Astrocyte of the spinal cord (primary cell): ENCODE measurements at places on chromosomes 7 and 10.

GRCh38 chr7:19899529-19899928 lies 126.1 kb upstream of the TMEM196 start:
- DNase-seq, result peak; percentile 35

- DNase-seq, result peak; percentile 68
Observed at GRCh38 chr10:132637477-132638129, 100.0 kb downstream of the INPP5A start.

GRCh38 chr10:89861584-89862301 lies 160.4 kb downstream of the KIF20B start:
- DNase-seq, result peak; percentile 71

DNA sequence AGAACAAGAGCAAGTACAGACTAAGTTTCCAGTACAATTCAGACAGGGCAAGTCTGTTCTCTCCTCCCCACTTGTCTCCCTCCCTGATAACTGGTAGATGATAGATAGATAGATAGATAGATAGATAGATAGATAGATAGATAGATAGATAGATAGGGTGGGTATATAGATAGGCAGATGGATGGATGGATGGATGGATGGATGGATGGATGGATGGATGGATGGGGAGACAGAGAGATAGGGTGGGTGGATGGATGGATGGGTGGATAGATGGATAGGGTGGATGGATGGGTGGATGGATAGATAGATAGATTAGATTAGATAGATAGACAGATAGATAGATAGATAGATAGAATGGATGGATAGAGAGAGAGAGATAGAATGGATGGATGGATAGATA lies 152.8 kb upstream of the MKLN1 start:
- DNase-seq, result no peak

- DNase-seq, result peak; percentile 72
Observed at GRCh38 chr10:74223755-74224529, 72.9 kb downstream of the ADK start.

DNA sequence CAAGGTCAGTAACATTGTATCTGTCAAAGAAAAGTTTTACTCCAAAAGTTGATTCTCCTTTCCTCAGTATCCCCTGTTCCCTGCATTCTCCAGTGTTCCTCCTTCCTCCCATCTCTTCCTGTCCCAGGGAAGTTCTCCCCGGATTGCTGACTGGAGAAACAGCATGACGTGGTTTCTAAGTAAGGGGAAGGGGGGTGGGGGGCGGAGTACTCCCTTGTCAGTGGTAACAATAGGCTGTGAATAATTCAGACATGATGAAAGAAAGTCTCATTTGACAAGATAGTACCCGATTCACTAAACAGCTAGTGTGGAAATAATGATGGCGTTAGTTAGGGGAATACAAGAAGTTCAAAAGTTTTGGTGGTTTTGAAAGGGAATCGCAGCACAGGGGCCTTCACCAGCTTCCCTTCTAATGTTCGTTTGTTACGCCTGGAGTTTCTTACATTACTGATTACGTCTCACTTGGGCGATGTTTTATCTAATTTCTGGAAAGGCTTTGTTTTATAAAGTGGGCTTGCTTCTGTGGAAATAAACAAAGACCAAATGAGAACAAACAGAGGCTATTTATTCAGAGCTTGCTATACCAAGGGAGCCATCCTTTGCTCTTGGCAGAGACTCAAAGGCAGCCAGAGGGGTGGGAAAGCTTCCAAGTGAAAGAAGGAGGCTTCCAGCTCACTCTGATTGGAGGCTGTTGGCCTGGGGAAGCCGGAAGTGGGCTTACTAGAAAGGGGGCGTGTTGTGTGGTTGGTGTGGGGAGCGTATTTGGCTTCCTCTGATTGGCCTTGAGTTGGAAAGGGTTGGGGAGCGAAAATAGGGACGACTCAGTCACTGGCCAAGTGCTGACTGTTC lies 453.7 kb downstream of the SDK1 start:
- DNase-seq, result peak; percentile 87

GRCh38 chr7:90720984-90721760 lies 125.1 kb downstream of the CDK14 start:
- DNase-seq, result peak; percentile 79

- DNase-seq, result peak; percentile 23
Observed at GRCh38 chr7:27961255-27961654, 219.3 kb downstream of the JAZF1 start.

- DNase-seq, result peak; percentile 23
Observed at GRCh38 chr10:36173364-36173763, 531.3 kb upstream of the FZD8 start.

DNA sequence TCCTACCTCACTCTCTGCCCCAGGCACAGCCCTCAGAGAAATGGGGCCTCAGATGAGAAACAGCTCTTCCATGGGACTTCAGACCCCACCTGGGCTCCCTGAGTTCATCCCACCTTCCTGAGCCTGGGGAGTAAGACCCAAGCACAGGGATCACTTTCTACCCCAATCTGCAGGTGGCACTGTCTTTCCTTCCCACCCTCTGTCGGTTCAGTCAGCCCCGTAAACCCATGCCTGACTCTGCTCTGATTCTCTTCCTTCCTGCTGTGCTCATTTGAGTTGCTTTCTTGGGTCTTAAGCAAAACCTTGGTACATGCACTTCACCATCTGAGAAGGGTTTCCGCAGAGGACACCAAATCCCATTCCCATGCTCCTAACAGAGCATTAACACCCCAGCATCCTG lies 306.4 kb upstream of the CDC14C start:
- DNase-seq, result no peak
